A549 treated with Hydrocortisone at 1 μM for 4 hours (cell line): ENCODE measurements at places on chromosomes 16 and 17. TPM values are rescaled to one million over a fixed set of nuclear protein-coding genes. Genes with fewer than 3 reads are reported as not detected.

Gene FAM171A2
- 2.3 to 4.3 TPM (median 3.0 TPM) in 5 replicates for total RNA-seq

Gene SPAG9
- 73.3 to 101 TPM (median 80.3 TPM) in 5 replicates for total RNA-seq

Gene ITGAL
- 0.03 to 0.18 TPM (median 0.09 TPM) in 5 replicates for total RNA-seq

Gene MT3
- total RNA-seq = 0.58 to 0.88 TPM (median 0.67 TPM) in 5 replicates

Gene SMIM5
- 0.59 to 1.1 TPM (median 0.89 TPM) in 5 replicates for total RNA-seq

Gene DPEP1
- total RNA-seq = 0.64 to 1.4 TPM (median 1.1 TPM) in 5 replicates

Gene CFAP97D1
- 0.02 to 0.03 TPM (median 0.03 TPM) in 3 of 5 replicates, not detected in the others for total RNA-seq

Gene CASKIN1
- total RNA-seq = 0.36 to 1.3 TPM (median 0.64 TPM) in 5 replicates

Gene ZNF469
- 5.9 to 9.5 TPM (median 7.7 TPM) in 5 replicates for total RNA-seq

Gene LHX1
- total RNA-seq = 0.96 to 1.6 TPM (median 1.3 TPM) in 5 replicates
